ENCODE measurements at places on chromosomes 11 and 22. TPM values are rescaled to one million over a fixed set of nuclear protein-coding genes. Genes with fewer than 3 reads are reported as not detected.

DNA sequence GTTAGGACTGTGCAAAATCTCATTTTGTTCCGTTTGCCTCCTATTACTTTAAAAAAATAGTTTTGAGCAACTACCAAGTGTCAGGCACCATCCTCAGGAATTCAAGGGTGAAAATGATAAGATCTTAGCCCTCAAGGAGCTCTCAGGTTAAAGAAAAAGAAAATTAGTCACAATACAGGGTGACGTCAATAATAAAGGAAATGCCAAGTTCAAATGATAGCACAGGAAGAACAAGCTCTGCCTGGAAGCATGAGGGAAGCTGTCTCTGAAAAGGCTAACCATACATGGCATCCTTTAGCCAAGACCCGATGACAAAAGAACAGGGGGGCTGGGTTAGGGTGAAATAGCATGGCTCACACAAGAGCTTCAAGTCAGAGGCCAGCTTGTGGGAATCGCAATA, 11.1 kb upstream of the MPZL2 start:
- H3K4me1 ChIP-seq, result peaks cover 28% of the 10 kb centered on the region
- no peak overlapping the region for H3K4me3 ChIP-seq
- H3K27me3 ChIP-seq, result no peaks in the 10 kb centered on the region
- no peaks in the 10 kb centered on the region for H3K36me3 ChIP-seq

The TMPRSS5 gene
- total RNA-seq, result 1.00 TPM

DNA sequence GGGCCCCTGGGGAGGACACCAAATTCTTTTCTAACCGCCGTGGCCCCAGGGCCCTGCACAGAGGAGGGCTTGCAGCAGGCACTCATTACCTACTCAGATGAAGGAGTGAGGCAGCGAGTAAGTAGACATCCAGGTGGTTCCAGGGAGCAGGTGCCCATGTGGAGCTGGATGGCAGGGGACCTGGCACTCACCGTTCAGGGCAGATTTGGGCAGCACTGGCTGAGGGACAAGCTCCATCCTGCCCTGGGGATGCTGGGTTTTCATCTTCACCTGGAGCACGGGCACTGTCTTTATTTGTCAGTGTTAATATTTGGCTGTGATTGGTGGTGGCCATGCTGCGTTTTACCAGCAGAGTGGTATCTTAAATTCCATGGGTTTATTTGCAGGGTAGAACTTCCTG, 1182.7 kb downstream of the BRD1 start:
- DNase-seq, result no peak
- H3K27me3 ChIP-seq, result no peaks in the 10 kb centered on the region
- H3K4me1 ChIP-seq, result peaks cover 5% of the 10 kb centered on the region
- H3K27ac ChIP-seq, result no peak overlapping the region
- H3K36me3 ChIP-seq, result no peaks in the 10 kb centered on the region

The MS4A18 gene
- total RNA-seq, result not detected

DNA sequence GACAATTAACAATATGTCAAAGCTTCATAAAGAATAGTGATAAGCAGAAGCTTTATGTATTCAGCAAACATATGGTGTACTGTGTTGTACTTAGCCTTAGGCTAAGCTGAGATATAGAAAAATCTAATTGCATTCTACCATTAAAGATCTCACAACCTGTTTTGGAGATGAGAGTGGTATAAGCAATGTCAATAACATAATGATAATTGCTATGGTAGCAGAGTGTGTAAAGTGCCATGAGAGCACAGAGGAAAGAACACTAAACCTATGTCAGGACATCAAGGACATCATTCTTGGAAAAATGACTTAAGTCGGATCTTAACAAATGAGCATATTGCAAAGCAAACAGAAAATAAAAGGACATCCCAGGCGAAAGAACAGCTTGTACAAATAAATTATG, 28.6 kb upstream of the ANGPTL5 start:
- DNase-seq, result no peak
- H3K4me1 ChIP-seq, result no peaks in the 10 kb centered on the region
- no peaks in the 10 kb centered on the region for H3K36me3 ChIP-seq
- H3K4me3 ChIP-seq, result no peak overlapping the region
- no peak overlapping the region for H3K27ac ChIP-seq
- peaks cover 2% of the 10 kb centered on the region for H3K27me3 ChIP-seq

DNA sequence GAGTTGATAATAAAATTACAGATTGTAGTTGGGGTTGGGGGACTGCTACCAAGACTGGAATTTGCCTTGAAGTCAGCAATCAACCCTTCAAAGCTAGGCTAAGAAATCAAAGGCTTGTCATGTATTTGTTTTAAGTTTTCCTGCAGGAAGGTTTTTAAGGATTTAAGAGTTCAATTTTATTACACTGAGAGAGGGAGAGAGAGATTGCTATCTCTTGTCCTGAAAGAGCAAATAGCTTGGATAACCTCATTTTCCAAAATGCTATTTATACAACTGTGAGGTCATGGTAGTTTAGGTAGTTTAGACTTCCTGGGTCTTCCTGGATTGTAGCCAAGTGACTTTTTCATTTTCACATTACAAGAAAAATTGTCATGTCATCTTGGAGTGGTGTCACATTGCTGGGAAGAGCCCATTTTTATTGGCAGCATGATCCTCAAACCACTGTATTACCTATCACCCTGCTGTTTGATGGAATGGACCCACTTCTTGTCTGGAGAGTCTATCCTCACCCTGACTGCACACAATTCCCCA, 10.1 kb upstream of the PRSS23 start:
- no peak overlapping the region for H3K27ac ChIP-seq
- no peak for DNase-seq
- H3K36me3 ChIP-seq, result no peaks in the 10 kb centered on the region
- no peak overlapping the region for H3K4me3 ChIP-seq
- peaks cover 4% of the 10 kb centered on the region for H3K27me3 ChIP-seq

- DNase-seq, result no peak
- H3K4me3 ChIP-seq, result no peak overlapping the region
- H3K4me1 ChIP-seq, result no peaks in the 10 kb centered on the region
- no peaks in the 10 kb centered on the region for H3K36me3 ChIP-seq
- no peaks in the 10 kb centered on the region for H3K27me3 ChIP-seq
- no peak overlapping the region for H3K27ac ChIP-seq
These were observed 2269.3 kb upstream of the RAG2 start for GRCh38 chr11:38867338-38867737.

GRCh38 chr11:126340960-126341606, 14.4 kb upstream of the ST3GAL4 start:
- H3K27ac ChIP-seq, result peak overlapping the region; percentile 75
- H3K27me3 ChIP-seq, result no peaks in the 10 kb centered on the region
- no peak overlapping the region for H3K4me3 ChIP-seq
- no peak for DNase-seq
- H3K36me3 ChIP-seq, result peaks cover 12% of the 10 kb centered on the region

The CECR2 gene
- not detected for total RNA-seq

DNA sequence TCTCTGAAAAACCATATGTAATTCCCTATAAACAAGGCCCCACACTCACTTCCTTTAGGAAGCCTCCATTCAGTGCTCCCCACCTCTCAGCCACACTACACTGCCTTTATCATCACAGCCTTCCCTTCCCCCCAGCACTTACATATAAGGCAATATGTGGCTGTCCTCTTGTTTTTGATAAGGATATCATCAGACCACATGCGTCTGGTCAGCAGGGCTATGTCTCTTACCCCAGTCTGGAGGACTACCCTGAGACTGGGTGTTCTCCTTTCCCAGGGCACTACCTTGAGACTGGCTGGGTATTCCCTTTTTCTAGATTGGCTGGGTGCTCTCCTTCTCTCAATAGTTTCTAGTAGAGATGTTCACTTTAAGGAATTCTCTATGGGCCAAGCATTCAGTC, 7.8 kb downstream of the KCNE3 start:
- DNase-seq, result no peak
- H3K4me1 ChIP-seq, result no peaks in the 10 kb centered on the region
- H3K36me3 ChIP-seq, result no peaks in the 10 kb centered on the region

- peaks cover 12% of the 10 kb centered on the region for H3K27me3 ChIP-seq
- DNase-seq, result no peak
- no peak overlapping the region for H3K4me3 ChIP-seq
- no peak overlapping the region for H3K27ac ChIP-seq
These were observed 6.3 kb upstream of the IZUMO1R start for GRCh38 chr11:94297985-94298576.

- H3K27me3 ChIP-seq, result peaks cover 44% of the 10 kb centered on the region
- H3K4me1 ChIP-seq, result no peaks in the 10 kb centered on the region
- no peak overlapping the region for H3K27ac ChIP-seq
- no peak for DNase-seq
- no peaks in the 10 kb centered on the region for H3K36me3 ChIP-seq
- no peak overlapping the region for H3K4me3 ChIP-seq
These were observed 21.3 kb upstream of the KRTAP5-6 start for GRCh38 chr11:1675536-1676228.

The APOL5 gene
- not detected for total RNA-seq

DNA sequence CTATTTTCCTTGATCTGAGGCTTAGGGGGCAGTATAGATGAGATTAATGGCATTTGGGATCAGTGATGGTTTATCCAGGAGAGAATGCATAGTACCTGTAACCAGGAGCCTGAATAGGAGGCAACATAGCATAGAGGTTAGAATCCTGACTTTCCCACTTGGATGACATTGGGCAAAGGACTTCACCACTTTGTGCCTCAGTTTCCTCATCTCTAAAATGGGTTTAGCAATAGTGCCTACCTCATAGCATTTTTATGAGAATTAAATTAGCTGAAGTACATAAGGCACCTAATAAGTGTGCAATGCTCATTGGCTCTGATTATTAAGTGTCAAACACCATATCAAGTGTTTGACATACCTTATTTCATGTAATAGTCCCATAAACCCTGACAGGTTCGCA, 30.8 kb downstream of the CD44 start:
- H3K4me1 ChIP-seq, result peaks cover 86% of the 10 kb centered on the region
- peaks cover 47% of the 10 kb centered on the region for H3K36me3 ChIP-seq

The DCHS1 gene
- 2.1 TPM for total RNA-seq

The ZC3H12C gene
- 0.28 TPM for total RNA-seq

The PAMR1 gene
- total RNA-seq, result not detected

- H3K27ac ChIP-seq, result no peak overlapping the region
- no peak overlapping the region for H3K4me3 ChIP-seq
- H3K4me1 ChIP-seq, result no peaks in the 10 kb centered on the region
- peaks cover 6% of the 10 kb centered on the region for H3K27me3 ChIP-seq
- H3K36me3 ChIP-seq, result no peaks in the 10 kb centered on the region
These were observed 521.8 kb downstream of the MIAT start for GRCh38 chr22:27179161-27179560.

The USH1C gene
- not detected for total RNA-seq

The PHF21B gene
- not detected for total RNA-seq

DNA sequence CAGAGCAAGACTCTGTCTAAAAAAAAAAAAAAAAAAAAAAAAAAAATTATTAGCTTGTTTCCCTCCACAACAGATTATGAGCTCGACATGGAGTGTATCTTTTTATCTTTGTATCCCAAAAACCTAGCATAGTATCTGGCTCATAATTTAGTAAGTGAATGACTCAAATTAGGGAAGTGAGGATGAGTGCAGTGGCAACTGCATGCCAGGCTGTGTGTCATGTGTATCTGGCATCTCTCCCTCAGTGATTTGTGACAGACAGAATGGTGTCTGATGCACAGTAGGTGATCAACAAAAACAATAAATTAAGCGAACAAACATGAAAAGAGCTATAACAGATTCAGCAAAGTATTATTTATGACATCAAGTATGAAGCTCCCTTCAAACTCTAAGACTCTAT, 7.2 kb downstream of the STK33 start:
- H3K36me3 ChIP-seq, result peaks cover 2% of the 10 kb centered on the region
- H3K27me3 ChIP-seq, result peaks cover 10% of the 10 kb centered on the region
- H3K4me3 ChIP-seq, result no peak overlapping the region
- no peaks in the 10 kb centered on the region for H3K4me1 ChIP-seq
- no peak for DNase-seq

- no peak for DNase-seq
- H3K27me3 ChIP-seq, result no peaks in the 10 kb centered on the region
- H3K36me3 ChIP-seq, result no peaks in the 10 kb centered on the region
- H3K4me3 ChIP-seq, result no peak overlapping the region
- H3K4me1 ChIP-seq, result no peaks in the 10 kb centered on the region
These were observed 16.9 kb downstream of the SMIM38 start for GRCh38 chr11:69172674-69173073.

GRCh38 chr11:123587044-123587443, 67.4 kb downstream of the SCN3B start:
- H3K27ac ChIP-seq, result no peak overlapping the region
- peaks cover 6% of the 10 kb centered on the region for H3K4me1 ChIP-seq
- H3K27me3 ChIP-seq, result no peaks in the 10 kb centered on the region
- no peak for DNase-seq
- H3K36me3 ChIP-seq, result peaks cover 6% of the 10 kb centered on the region

GRCh38 chr11:69918938-69919650, 99.9 kb upstream of the FGF3 start:
- DNase-seq, result peak; percentile 83
- no peak overlapping the region for H3K27ac ChIP-seq
- no peaks in the 10 kb centered on the region for H3K36me3 ChIP-seq
- no peak overlapping the region for H3K4me3 ChIP-seq
- H3K27me3 ChIP-seq, result peaks cover 10% of the 10 kb centered on the region

GRCh38 chr22:42343531-42344081, 73.2 kb upstream of the TCF20 start:
- no peak overlapping the region for H3K27ac ChIP-seq
- peak; percentile 48 for DNase-seq
- H3K36me3 ChIP-seq, result no peaks in the 10 kb centered on the region

- peaks cover 4% of the 10 kb centered on the region for H3K27me3 ChIP-seq
- H3K36me3 ChIP-seq, result no peaks in the 10 kb centered on the region
- DNase-seq, result no peak
- H3K4me3 ChIP-seq, result no peak overlapping the region
These were observed 97.1 kb upstream of the CARD18 start for GRCh38 chr11:105236664-105237063.

GRCh38 chr11:11931461-11932055, 76.9 kb downstream of the DKK3 start:
- peaks cover 21% of the 10 kb centered on the region for H3K36me3 ChIP-seq
- no peak for DNase-seq
- peaks cover 1% of the 10 kb centered on the region for H3K4me1 ChIP-seq
- no peak overlapping the region for H3K27ac ChIP-seq

- H3K4me3 ChIP-seq, result peak overlapping the region; percentile 70
- H3K36me3 ChIP-seq, result peaks cover 25% of the 10 kb centered on the region
- H3K4me1 ChIP-seq, result peaks cover 80% of the 10 kb centered on the region
- H3K27me3 ChIP-seq, result no peaks in the 10 kb centered on the region
- H3K27ac ChIP-seq, result peak overlapping the region; percentile 90
These were observed 51.8 kb downstream of the CD6 start for GRCh38 chr11:61023086-61023965.

The SEC14L6 gene
- total RNA-seq, result not detected

Data from activated naive CD8-positive, alpha-beta T cell treated with anti-CD3 and anti-CD28 coated beads, Interleukin-2, amount 10 ng/mL, durations not matched to agents 7 days and 5 days (primary cell).